Globus pallidus (tissue), 1 donor: ENCODE measurements at places on chromosomes 6 and 20.

GRCh38 chr6:27281105-27281539, 31.0 kb downstream of the POM121L2 start:
- DNase-seq, result no peak

- DNase-seq, result no peak
Measured at GRCh38 chr6:148495029-148495428, 152.4 kb downstream of the SASH1 start.

DNA sequence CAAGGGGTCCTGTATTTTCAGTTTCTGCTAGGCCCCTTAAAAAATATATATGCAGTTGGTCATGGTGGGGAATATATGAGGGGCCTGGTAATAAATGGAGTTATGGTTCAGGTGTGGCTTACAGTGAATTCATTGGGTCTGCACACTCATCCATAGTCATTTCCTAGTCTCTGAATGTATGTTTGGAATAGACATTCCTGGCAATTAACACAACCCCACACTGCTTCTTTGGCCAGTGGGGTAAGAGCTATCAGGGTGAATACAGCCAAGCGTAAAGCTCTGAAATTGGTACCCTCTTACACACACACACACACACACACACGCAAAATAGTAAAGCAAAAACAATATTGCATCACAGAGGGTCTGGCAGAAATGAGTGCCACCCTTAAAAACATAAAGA, 56.5 kb downstream of the QRSL1 start:
- no peak for DNase-seq

DNA sequence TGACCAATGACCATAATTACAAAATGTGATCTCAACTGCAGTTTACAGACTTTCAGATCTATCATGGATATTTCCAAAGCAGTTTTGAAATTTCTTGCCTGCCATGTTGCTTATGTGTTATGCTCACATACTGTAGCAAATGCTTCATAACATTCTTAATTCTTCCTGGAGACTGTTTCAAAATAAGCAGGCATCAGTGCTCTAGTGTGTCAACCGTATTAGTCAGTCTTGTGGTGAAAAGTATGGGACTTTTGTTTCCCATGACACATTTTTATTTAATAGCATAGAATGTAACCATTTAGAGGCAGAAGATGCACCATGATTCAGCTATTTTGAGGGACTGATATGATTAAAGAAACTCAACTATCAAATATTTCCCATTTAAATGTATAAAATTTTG, 1.7 kb downstream of the POPDC3 start:
- DNase-seq, result peak; percentile 41

- no peak for DNase-seq
Measured at GRCh38 chr20:35223941-35224340, 2.5 kb upstream of the MMP24 start.

GRCh38 chr20:1636621-1637020, 16.8 kb upstream of the SIRPB1 start:
- DNase-seq, result no peak

- DNase-seq, result no peak
Measured at GRCh38 chr20:58003525-58003924, 224.9 kb downstream of the ANKRD60 start.

DNA sequence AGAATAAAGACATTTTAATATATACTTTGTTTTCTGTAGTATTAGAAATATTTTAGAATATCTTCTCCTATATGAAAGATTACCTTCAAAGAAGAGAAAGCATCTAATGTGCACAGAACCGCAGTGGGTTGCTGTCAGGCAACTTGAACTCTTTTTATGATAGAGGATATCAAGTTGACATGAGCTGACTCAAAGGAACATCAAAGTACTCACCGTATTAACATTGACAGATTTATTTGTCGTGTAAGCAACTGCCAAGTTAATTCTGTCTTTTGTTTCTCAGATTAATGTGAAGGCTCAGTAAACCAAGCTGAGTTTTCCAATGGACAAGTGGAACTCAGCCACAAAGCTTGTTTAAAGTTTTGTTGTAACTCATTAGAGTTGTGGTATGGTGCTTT, 2.2 kb upstream of the GINM1 start:
- DNase-seq, result no peak

DNA sequence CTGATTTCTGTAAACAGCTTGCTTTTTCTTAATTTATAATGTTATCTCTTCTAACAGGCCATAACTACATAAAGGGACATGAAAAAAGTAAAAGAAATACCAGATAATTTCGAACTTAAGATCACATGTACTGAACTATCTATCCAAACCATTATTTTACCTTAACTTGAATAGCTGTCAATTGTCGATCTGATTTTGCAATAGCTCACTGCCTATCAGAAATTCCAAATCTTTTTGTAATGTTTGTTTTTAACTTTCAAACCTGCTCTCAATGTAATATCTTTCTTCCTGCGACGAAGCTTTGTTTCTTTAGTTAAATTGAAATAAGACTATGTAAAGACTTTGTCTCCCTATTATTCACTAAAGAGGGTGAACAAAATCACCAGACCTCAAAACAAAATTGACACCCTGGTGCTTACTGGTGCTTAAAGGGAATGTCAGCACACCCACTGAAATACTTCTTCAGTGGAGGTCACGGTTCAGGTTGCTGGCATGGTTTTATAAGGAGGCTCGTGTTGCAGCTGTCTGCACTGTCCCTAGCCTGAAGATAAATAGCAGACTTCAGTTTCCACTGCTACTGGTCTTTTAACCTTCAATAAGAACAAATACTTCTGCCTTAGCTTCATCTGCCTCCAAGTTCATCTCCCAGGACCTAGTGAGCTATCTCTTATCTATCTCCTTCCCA, 117.5 kb upstream of the QKI start:
- DNase-seq, result no peak

DNA sequence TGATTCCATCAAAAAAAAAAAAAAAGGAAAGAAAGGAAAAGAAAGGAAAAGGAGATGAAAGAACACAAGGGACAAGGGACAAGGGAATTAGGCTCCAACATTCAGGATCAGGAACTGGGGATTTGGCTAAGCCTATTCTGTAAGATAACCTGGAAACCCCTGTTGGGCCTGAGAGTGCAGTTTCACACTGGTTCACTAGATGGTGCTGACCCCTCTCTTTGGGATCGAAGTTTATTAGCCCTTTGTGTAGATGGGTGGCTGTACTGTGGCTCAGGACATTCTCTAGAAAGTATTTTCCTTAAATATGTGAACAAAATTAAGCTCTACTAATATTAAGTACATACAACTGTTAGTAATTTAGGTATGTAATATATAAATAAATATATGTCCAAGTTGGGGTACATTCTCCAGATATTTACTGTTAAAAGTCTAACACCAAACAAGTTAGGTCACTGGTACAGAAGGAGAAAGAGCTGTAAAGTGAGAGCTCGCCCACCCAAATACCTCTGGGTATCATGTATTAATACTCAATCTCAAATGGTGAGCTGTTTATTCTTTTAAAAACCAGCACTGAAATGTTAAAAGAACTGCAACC, 6.3 kb downstream of the OR2A4 start:
- peak; percentile 53 for DNase-seq

- no peak for DNase-seq
Measured at GRCh38 chr20:58649288-58650180, 1.5 kb upstream of the STX16 start.

DNA sequence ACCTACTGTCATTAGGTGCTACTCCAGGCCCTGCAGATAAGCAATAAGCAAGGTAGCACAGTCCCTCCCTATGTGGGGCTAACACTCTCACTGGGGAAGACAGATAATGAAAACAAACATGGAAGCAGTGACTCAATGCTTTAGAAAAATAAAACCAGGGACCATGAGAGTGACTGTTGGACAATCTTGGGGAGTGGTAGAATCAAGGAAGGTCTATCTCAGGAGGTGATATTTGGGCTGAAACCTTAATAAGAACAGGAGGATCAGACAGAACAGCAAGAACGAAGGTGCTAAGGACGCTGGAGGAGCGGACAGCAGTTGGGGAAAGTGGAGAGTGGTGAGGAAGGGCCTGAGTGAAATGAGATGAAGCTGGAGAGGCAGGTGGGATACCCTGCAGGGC, 58.2 kb downstream of the BANF2 start:
- no peak for DNase-seq

DNA sequence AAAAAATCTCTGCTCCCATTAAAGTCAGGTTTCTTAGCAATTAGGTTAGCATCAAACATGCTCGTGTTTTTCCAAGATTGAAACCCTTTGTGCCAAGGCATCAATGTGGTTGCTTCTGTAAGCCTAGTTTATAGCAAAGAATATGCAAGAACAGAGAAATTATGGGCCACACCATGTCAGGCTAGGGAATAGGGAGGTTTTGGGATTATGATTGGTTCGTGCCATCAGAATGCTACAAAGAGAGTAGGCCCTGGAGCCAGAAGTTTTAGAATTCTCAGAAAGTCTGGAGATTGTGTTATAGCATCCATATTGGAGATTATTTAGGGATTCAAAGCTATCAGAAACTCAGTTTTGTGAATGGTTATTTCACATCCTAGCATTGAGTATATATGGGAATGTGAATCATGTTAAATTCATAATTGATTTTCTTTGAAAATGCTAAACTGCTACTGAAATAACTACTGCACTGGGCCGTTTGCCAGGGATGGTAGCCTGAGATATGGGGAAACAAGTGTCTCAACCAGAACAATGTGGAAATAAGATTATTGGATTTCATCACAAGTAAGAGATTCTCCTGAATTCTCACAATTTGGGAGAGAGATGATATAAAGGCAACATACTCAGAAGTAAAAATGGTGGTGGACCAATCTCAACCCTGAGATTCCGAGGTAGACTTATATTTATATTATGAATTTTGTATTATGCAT, 45.3 kb downstream of the ZNF292 start:
- DNase-seq, result no peak

- DNase-seq, result no peak
Measured at GRCh38 chr6:83510791-83511190, 1.5 kb upstream of the PRSS35 start.

DNA sequence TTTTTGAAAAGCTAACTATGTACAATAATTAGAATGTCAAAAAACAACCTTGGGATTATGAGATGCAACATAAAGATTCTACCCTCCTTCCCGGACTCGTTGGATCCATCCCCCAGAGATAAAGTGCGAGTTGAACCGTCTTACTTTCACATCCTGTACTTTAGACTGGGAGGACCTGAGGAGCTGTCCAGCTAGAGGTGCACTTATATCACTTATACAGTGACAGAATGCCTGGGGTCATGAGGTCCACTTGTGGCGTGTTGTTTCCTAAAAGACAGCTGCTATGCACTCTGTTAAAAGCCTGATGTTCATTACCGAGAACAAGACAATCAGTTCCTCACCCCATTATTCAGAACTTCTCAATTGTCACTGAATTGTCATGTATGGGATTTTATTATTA, 2.1 kb downstream of the CDS2 start:
- DNase-seq, result no peak

DNA sequence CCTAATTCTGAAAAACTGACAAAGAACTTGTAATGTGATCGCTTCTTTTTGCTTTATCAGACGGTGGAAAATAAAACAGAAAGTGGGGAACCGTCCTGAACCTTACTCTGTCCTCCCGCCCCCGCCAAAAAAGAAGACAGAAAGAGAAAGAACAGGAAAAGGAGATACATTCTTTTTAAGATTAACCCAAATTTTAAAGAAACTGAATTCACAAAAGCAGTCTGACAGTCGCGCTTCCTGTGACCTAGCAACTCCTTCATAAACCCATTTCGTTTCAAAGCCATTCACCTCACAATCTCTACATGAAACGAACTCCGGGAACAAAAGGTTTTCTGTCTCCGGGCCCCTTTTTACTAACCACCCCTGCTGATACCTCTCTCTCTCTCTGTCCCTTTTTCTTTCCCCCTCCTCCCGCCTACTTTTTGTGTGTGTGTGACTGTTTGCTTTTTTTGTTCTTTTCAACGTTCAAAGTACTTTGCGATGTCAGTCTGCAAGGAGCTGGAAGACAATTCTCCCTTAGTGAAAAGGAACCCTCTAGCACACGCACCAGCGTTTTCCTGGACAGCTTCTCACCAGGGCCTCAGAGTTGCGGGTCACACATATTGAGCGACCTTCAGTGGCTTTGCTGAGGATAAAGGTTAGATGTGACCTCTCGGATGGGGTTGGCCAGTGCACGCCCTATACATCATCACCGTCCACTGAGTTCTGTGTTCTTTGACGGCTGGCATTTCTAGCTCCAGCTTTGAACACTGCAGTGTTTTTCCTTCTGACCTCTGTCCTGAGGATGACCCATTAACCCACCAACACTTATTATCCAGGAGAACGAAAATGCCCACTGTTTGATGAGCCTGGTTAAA, 530 bp upstream of the NEDD9 start:
- no peak for DNase-seq

DNA sequence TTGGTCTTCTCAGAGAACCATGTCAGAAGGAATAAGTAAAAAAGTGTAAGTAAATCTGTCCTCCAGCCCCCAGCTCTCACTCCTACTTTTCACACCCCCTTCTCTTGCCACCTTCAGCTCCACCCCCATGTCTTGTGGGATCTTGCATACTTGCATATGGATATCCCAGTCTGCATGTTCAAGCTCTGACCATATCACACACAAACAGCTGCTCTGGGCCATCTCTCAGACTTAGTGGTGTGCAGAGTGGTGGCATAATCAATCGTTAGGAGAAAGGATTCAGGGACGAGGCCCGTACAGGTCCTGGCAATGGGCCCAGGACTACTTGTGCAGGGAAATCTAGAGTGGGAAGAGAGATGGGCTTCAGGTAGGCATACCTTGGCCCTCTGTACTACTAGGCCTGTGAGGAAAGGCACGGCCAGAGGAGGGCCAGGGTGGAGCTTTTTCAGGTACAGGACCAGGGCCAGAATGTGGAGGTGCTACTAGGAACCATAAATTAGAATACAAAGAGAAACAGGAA, 112.0 kb upstream of the SGK1 start:
- no peak for DNase-seq

DNA sequence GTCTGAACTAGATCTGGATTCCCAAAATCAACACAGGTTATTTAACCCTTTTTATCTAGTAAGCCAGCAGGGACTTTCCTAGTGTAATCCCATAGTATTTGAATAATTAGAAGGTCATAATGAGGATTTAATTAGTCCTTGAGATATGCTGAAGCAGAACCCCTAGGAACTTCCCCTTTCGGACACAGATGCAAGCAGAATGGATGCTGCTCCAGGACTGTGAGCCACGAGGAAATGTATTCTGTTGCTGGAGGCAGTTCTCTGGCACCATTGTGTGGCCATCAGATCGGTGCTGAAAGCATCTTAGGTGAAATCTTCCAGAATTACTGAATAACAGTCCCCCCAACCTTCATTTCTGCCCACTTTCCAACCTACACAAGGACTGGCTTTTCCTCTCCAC, 206.9 kb downstream of the TMEM242 start:
- DNase-seq, result no peak

DNA sequence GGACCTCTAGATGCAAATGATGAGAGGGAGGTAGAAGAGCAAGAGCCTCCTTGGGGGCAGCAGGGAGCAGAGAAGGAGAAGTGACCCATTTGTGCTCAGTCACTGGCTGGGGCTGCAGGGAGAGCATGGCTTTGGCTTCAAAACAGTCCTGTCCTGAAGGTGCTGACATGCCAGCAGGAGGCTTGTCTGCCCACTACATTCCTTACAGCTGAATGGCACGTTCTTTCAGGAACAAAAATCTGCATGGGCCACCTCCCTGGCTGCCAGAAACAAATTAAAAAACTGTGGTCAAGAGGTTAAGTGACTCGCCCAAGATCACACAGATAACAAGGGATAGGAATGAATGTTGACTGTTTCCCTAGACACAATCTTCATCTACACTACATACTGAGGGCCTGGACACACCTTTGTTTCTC, 188.8 kb downstream of the HIVEP2 start:
- DNase-seq, result no peak
